Activated gamma-delta T cell treated with Interleukin-2 at 50 U/mL for 16 hours (primary cell): ENCODE measurements at places on chromosomes 11 and 22.
A peak's percentile ranks its signal among the peaks of the same experiment; 100 is the strongest.

GRCh38 chr11:57834852-57835251, 73.2 kb downstream of the CTNND1 start:
- DNase-seq, result no peak

DNA sequence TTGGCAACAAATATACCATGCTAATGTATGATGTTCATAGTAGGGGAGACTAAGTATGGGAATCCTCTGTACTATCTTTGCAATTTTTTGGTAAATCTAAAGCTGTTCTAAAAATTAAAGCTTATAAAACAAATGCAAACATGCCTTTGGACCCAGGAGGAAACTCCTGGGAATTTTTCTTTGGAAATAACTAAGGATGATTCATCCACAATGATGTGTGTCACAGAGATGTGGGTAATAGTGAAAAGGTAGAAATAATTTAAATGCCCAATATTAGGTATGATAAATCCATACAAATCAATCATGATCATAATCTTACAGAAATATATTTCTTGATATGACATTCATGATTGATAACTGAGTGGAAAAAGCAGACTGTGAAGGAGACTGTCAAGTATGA, 135.8 kb downstream of the TRIM44 start:
- DNase-seq, result no peak

- DNase-seq, result no peak
These were observed 94.9 kb downstream of the PRR5L start for GRCh38 chr11:36390963-36391471.

GRCh38 chr11:77081381-77081851, 14.6 kb downstream of the CAPN5 start:
- DNase-seq, result no peak

DNA sequence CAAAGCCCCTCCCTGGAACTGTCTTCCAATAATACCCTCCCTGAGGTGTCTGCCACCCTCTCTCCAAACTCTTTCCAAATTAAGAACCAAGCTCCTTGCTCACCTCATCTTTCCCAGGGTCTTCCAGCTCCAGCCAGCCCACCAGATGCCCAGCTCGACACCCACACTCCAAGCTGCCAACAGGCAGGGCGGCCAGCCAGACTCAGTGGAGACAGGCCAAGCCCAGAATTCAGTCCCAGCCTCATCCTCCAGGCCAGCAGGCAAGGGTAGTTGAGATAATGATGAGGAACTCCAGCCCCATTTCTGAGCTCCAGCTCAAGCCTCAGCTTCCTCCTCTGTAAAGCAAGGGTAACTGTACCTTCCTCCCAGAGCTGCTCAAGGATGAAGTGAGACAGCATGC, 132.9 kb downstream of the CHST1 start:
- no peak for DNase-seq

DNA sequence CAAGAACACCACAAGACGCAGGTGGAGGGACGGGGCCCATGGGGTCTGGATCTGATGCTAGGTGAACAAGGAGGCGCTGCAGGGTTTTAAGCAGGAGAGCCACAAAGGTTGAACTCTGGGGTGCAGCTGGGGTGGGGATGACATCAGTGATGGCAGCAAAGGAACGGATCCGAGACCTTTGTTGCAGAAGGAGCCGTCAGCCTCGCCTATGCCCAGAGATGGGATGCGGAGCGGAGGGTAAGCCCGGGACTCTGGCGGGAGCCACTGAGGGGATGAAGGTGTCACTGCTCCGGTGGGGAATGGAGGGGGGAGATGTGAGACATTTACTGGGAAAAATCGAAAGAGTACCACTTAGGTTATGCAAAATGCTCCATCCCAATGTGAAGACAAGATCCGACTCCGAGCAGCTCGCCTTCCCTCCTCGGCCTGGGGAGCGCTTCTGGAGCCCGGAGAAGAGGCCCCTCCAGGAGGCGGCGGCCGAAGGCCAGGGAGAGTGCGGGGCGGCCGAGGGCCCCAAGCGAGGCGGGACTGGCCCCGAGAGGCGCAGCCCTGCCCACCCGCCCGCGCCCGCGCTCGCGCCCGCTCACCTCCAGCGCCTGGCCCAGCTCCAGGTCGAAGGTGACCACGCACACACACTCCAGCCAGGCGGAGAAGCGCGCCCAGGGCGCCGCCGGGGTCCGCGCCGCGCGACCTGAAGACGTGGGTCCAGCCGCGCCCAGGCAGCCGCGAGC, 422 bp downstream of the DENND6B start:
- DNase-seq, result no peak

DNA sequence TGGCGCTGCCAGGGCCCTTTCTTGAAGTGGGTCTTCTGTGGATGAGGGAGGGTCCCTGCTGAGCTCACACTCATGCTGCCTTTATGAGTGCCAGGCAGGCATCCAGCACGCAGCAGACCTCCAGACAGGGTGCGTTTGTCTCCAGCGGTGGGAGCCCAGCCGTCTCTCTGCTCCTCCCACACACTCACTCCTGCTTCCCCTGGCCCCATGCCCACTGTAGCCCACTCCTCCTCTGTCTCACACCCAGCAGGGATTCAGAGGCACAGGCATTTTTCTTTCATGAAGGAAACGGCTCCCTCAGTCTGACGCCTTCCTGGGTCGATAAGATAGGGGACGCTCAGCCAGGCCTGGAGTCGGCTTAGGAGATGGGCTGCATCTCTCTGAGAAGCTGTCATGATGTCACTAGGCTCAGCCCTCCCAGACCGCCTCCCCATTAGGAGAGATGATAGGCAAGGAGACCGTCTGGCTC, 183.9 kb upstream of the NCAM1 start:
- DNase-seq, result no peak

GRCh38 chr11:36744375-36745168, 146.5 kb upstream of the RAG2 start:
- peak; percentile 55 for DNase-seq

GRCh38 chr11:7448201-7448600, 37.1 kb upstream of the OLFML1 start:
- DNase-seq, result no peak

GRCh38 chr11:130522284-130522961, 74.0 kb downstream of the ADAMTS15 start:
- DNase-seq, result no peak

- DNase-seq, result peak; percentile 33
These were observed 43.2 kb upstream of the DLAT start for GRCh38 chr11:111982019-111982464.

- no peak for DNase-seq
These were observed 72.7 kb upstream of the AKIP1 start for GRCh38 chr11:8838248-8838647.

GRCh38 chr22:42963231-42963595, 51.7 kb downstream of the PACSIN2 start:
- DNase-seq, result no peak

DNA sequence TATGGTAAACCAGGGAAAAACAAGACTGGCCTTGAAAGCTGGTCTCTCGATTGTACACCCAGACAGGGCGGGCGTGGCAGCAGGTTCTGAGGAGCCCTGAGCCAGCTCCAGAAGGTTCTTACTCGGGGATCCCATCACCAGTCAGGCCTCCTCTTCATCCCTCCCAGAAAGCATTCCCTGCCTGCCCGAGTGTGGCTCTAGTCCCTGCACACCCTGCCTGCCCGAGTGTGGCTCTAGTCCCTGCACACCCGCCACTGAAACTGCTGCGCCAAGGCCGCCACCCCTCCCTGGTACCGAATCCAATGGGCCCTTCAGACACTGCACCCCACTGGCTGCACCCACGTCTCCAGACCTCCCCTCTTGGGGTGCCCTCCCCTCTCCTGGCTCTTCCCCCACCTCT, 30.1 kb downstream of the KIAA0930 start:
- DNase-seq, result no peak

DNA sequence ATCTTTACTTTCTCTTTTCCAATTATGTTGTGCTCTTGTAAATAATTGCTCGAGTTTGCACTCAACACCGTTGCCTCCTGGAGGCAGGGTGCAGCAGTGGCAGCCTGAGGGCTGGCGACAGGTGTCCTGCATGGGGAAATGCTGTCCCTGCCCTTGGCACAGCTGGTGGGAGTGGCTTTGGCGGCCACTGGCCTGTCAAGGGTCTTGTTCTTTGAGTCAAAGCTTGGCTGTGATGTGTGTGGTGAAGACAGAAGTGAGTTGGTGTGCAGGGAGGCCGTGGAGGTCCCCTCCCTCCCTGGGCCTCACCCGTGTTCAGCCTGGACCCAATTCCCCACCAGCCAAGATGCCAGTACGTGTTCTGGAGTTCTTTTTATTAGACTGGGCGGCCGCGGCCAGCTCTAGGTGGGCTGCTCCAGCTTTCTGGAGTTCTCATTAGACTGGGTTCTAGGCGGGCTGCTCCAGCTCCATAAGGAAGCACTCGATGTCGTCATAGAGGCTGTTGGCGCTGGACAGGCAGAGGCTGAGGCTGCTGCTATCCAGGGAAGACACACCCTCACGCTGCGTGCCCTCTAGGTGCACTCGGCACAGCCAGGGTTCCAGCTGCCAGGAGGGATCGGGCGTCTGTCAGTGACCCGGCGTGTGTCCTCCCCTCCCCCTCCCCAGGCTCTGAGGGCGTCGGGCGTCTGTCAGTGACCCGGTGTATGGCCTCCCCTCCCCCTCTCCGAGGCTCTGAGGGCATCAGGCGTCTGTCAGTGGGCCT, 3.4 kb downstream of the IRF7 start:
- DNase-seq, result no peak

GRCh38 chr11:132540581-132540980, 991.7 kb downstream of the OPCML start:
- DNase-seq, result no peak

DNA sequence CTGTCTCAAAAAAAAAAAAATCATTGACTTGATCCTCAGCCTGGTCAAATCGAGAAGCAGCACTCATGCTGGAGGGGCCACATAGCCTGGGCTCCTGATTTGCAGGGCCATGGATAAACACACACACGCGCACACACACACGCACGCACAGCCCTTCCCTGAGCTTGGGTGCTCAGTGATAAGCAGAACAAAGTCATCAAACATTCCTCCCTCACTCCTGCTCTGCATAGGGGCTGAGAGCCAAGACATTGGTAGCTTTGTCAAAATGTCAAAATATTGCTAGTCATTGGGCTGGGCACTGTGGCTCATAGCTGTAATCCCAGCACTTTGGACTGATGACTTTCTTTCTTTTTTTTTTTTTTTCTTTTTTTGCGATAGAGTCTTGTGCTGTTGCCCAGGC, 34.0 kb upstream of the A4GALT start:
- DNase-seq, result no peak

DNA sequence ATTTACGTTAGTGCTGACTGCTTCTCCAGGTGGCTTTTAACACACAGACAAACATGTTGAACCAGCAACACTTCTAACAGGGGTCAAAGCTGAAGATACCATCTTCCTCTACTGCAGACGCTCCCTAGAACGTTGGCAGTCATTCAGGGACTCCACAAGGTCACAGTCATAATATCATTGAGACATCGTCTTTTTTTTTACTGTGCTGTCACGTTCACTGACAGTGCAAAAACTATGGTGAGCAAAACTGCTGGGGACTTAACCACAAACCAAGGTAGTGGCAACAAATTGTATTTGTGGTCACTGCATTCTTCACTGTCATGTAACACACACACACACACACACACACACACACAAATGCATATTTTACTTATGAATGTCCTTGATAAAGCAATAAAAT, 244.9 kb downstream of the CASP12 start:
- no peak for DNase-seq

DNA sequence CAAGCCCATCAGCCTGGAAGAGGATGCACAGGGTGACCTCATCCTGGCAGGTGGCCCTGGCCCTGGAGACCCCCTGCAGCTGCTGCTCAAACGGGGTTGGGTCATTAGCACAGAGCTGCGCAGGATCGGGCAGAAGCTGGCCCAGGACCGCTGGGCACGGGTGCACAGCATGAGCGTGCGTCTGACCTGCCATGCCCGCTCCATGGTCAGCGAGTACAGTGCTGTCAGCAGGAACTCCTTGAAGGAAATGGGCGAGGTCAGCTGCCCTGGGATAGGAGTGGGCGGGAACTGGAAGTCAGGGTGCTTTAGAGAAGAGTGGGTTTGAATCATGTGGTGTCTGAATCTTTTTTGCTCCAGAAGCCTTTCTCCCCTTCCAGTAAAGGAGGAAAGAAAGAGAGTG, 61.1 kb downstream of the INSC start:
- no peak for DNase-seq

DNA sequence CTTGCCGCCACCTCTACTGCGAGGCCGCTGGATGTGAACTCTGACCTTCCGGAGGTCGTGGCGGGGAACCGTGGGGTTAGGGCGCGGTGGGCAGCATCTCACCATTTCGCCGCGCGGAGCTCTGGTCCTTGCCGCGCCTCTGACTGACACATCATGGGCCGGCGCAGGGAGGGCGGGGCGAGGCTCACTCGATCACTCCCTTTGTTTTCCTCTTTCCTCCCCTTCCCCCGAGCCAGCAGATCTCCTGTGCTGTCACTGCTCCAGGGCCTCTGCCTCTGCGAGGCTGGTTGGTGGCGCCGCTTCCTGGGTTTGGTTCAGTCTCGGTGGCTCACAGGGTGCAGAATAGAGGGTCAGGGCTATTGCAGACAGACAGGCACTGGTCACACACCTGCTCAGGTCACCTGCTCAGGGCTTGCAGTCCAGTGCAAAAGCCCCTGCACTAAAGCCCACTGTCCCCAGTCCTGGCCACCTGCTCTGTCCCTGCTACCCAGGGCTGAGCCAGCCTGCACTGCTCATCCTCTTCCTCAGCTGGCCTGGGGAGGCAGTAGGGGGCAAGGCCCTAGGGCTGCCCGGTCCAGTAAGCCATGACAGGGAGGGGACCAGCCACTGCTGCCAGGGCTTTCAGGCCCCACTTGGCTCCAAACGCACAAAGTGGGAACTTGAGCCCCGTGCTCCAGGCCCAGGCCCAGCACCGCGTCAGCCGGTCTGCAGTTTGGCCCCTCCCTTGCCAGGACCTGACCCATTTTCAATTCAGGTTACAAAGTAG, 36.2 kb downstream of the PISD start:
- no peak for DNase-seq

- no peak for DNase-seq
These were observed 302.1 kb upstream of the B3GAT1 start for GRCh38 chr11:134714021-134714656.

DNA sequence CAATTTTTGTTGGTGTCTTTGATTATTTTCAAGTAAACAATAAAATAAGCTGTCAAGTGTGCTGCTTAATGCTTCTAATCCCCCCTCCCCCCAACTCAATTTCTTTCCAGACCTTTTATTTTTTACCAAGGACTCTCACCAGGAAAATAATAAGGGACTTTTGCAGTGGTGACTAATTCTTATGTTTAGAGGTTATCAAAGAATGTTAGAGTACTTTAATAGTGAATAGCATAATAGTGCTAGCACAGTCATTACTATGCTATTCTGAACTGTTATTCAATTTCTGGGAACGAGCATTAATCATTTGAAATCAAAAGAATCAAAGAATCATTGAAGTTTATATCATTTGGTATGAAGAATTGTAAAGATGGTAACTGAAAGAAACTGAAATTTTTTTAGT, 251.4 kb downstream of the DDX10 start:
- no peak for DNase-seq

DNA sequence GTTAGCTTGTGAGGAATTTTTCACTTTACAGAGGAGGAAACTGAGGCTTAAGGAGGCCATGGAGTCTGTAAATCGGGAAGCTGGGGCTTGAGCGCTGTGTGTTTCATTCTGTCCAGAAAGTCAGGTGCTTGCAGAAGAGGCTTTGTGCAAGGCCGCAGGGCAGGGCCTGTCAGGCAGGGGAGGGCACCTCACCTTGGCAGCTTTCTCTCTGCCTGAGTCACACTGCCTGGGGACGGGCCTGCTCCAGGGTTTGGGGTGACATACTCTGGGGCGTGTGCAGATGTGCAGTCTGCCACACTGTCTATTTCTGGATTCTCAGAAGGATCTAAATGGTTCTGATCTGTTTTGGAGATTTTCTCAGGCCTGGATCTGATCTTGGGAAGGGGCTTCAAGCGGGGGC, 8.4 kb downstream of the INCENP start:
- DNase-seq, result no peak
